ENCODE measurements at places on chromosomes 5 and 9.

DNA sequence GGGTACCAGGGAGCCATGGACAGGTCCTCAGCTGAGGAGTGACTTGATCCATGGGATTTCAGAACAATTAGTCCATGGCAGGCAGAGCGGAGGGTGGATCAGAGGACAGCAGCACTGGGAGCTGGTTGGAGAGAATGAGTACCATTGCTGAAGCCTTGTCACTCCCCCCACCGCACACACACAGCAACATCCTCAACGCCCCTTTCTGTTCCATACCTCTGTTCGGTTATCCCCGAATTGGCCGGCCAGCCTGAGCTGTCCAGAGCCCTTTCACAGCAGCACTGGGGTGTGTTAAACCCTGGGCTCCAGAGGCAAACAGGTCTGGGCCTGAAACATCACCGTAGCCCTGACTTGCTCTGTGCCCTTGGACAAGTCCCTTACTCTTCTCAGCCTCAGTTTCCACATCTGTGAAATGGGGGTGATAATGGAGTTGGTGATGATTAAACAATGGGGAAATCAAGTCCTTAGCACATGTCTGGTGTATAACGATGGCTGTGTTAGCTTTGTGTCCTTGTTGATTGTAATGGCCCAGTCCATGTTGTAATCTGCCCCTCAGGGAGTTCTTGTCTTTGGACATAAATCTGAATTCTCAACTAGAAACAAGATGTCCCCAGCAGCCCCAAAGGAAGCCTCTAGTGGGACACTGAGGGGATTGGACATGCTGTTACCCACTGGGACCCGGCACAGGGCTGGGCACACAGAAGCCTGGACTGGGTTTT is 16.9 kb downstream of the GSN start:
- DNase-seq: no peak

- no peak for DNase-seq
Measured at GRCh38 chr9:135714242-135715055, 12.5 kb downstream of the KCNT1 start.

GRCh38 chr9:38079461-38080031 is 10.5 kb upstream of the SHB start:
- no peak for DNase-seq

- DNase-seq: no peak
Measured at GRCh38 chr9:131481441-131482342, 21.0 kb upstream of the POMT1 start.

DNA sequence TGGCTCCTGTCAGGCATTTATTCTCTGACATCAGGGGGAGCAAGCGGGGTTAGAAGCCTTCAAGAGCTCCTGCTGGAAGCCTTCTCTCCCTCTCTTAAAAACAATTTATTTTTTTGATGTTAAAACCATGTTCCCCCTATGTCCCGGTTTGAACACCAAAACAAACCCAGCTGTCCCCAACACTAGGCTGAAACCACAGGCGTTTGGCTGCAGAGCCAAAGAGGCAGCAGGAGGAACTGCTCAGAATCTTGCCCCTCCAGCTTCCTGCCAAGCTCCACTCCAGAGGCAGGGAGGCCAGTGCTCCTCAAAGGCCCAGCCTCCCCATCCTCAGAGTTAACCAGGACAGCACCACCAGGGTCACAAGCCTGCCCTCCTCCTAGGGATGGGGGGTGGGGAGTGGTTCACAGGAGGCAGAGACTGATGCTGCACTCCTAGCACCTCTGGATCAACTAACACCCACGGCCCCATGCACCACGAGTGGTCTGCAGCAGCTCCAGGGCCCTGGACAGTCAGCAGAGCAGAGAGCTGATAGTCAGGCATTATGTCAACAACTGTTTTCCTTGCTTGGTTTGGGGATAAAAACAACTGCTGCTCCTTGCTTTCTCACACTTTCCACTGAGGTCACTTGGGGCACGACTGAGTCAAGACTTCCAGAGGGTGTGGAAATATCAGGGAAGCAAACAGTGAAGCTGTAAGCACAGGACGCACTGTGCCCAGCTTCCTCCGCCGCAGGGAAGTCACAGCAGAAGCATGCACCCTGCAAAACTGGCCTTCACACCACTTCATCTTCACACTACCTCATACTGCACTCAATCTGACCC is 96.5 kb upstream of the ADRA1B start:
- no peak for DNase-seq

GRCh38 chr9:71620746-71621145 is 147.6 kb downstream of the CEMIP2 start:
- DNase-seq: no peak
